ENCODE measurements at places on chromosomes 1 and 21.

- DNase-seq: no peak
Observed at GRCh38 chr1:2789986-2790581, 11.4 kb downstream of the TTC34 start.

DNA sequence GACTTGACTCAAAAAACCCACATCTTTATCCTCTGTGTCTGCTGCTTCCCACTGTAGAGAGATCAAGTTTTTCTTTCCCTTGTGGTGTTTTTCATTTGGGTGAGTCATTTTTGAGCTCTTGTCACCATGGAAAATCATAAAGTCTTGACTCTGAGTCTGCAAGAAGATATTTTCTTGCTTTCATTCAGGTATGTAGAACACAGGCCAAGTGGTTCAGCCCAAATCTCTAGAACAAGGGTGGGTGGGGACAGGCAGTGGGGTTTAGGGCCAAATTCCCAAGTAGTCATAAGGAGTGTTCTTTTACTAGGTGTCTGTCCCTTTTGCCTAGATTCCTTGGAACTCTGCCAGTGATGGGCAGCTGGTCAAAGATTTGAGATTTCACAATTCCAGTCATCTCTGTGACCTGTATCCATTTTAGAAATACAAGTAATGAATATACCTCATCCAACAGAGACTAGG, 21.5 kb upstream of the ARHGAP29 start:
- peak; percentile 71 for DNase-seq

DNA sequence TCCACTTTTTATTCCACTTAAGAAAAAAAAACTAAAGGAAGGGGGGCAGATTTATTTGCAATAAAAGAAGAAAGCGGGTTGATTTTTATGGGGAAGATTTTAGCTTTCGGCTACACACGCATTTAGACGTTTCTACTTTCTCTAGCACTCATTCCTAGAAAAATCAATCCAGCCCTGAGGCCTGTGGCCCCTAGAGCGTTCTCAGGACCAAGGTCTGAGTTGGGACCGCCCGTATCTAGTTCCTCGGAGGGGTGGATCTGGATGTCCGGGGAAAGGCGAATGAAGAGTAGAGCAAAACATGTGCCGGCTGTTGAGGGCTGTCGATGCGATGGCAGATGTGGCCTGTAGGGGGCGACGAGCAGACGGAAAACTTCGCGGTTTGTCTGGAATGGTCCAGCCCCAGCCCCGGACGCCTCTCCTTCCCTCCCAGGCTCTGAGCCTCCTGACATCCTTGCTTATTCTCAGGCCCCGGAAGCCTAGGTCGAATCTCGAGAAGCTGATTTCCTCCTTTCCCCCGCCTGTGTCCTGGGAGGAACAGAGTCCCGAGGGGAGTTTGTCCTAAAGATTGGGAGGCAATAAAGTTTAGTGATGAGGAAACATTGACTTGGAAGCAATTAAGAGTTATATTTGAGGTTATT, 5.2 kb downstream of the FOXD3 start:
- DNase-seq: peak; percentile 60

DNA sequence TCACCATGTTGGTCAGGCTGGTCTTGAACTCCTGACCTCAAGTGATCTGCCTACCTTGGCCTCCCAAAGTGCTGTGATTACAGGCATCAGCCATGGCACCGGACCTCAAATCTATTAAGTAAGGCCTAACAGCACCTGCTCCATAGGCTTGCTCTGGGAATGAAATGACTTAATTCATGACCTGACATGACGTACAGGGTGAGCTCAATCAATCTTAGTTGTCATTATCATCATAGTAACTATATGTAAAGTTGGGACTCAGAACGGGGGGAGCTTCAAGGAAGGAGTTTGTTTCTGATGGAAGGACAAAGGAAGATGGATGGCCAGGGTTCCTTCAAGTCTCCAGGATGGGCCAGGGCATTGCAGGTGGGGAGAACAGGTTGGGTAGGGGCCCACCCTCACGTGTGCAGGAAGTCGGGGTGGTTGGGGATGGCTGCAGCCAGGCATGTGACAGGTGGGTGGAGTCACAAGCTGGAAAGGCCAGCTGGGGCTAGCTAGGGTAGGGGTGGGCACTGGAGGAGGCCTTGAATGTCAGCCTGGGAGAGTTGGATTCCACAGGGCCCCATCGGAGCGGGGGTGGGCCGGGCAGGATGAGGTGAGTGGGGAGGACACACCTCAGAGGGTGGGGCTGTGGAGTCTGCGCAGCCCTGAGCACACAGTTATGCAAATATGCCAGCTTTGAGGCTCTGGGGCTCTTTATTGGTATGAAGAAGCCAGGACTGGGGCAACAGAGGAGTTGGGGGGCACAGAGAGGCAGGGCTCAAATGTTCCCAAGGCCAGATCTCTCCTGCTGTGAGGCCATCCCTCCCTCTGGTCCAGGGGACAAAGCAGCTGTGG, 9.6 kb downstream of the TRIM62 start:
- DNase-seq: no peak

DNA sequence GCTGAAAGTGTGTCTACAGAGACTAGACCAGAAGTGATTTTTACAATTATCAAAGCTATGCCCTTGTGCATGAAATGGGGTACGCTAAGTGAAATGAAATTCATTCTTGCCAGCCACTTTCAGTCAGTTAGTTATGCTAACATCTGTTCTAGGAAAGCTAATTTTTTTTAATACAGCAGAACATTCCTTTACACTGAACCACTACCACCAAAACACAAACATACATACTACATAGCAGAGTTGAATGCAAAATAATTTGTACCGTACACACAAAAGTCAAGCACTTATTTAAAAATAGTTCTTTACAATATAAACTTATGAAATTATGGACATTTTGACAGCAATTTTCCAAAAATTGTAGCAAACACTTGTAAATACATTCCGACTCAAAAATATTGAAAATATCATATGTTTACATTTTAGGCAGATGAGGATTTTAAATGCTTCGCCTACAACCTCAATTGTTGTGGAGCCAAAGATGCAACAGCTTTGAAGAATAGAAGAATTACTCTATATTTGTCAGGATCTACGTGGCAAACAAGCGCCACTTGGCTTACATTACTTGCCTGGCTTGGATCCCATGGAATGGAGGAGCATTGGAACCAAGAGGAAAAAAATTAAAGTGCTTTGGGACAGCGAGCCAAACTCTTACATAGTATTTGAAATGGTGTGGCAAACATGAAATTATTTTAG, 30.6 kb downstream of the WLS start:
- DNase-seq: no peak

DNA sequence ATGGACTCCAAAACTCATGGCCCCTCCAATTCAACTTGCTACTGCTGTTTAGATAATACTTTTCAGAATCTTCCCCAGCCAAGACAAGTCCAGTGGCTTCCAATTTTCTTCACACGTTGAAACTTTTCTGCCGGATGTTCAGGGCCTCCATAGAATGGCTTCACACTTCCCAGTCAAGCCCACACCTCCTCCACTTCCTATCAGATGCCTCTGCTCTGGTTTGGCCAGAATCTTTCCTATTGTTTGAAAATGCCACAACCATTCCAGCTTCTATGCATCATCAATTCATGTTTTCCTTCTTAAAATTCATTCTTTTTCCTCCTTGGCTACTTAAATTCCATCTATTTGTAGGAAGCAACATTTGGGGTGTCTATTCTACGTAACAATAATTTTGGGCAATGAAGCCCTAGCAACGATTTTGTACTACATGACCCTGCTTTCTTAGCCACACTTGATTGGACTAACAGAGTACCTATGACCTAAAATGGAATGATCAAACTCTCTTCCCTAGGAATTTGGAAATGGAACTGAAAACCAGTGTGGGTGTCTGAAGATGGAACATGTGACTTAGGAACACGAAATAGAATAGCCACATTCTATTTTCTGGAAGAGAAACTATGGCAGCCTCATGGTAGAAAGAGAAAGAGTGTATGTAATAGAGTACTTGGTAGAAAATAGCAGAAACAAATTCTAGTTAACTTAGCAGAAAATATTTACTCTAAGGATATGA, 74.1 kb upstream of the CNIH3 start:
- DNase-seq: no peak
